Amniotic stem cell (primary cell): ENCODE measurements at places on chromosomes 5 and 9.

GRCh38 chr9:127829205-127829906 is 25.1 kb downstream of the ENG start:
- DNase-seq, result no peak

GRCh38 chr9:82313697-82314096 is 325.1 kb downstream of the SPATA31D1 start:
- no peak for DNase-seq

GRCh38 chr9:136312009-136312375 is 8.1 kb upstream of the CCDC187 start:
- DNase-seq, result no peak

- no peak for DNase-seq
Measured at GRCh38 chr9:124322618-124323432, 65.1 kb downstream of the NEK6 start.

- no peak for DNase-seq
Measured at GRCh38 chr5:149757197-149757947, 27.3 kb downstream of the PPARGC1B start.

DNA sequence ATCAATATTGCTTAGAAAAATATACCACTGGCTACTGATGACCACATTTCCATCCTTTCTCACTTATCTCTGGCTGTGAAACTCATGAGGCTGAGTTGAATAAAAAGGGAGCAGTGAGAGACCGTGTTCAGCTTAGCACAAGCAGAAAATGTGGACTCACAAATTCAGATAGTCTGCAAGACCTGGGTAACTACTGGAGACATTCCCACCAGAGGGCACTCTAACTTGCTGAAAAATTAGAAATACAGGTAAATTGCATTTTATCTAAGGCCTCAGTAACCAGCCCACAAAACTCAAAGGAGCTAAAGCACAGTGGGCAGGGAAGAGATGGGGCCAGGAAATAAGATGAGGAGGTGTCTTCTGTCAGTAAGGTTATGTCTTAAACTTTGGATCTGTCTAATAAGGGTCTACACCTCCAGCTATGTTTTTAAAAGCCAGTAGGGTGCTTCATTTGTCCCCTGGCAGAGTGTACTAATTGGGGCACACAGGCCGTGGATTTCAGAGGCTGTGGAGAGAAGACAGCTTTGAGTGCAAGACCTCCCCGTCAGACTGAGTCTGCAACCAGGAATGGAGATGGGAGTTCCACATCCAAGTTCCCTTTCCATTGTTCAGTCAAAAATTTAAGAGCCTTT is 8.7 kb upstream of the NDUFB6 start:
- DNase-seq, result peak; percentile 17

GRCh38 chr9:68697851-68698250 is 7.2 kb upstream of the PIP5K1B start:
- DNase-seq, result no peak

GRCh38 chr9:114282104-114282485 is 40.8 kb upstream of the ORM1 start:
- no peak for DNase-seq

DNA sequence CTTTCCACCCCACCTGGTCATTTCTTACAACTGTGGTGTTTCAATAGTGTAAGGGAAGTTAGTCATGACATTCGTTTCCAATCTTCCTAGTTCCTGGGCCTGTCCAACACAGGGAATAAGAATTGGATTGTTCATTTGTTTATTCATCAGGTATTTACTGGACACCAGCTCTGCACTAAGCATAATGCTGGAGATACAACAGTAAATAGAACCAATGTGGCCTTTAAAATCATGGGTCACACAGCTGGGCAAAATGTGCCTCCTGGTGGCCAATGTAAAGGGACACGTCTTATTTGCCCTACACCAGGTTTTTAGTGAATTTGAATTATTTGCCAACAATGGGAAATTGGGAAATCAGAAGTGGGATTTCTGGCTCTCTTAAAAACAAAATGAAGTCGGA is 10.4 kb downstream of the ABLIM3 start:
- DNase-seq, result no peak

- DNase-seq, result no peak
Measured at GRCh38 chr5:63230754-63231153, 652.1 kb downstream of the LRRC70 start.

DNA sequence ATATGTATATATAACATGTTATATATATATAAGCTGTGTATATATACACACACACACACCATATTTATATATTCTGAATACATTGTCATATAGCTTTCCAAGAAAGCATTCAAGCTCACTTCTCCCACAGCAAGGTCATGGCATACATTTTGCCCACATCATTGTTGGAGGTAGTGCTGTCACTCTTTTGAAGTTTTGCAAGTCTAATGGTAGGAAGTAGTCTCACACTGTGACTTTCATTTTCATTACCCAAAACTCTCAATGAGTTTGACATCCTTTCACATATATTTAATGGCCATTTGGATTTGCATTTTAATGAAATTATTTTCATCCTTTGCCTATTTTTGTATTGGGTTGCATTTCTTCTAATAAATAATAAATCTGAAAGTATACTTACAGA is 59.8 kb upstream of the COX7C start:
- no peak for DNase-seq

GRCh38 chr9:96462541-96462940 is 12.6 kb downstream of the HABP4 start:
- DNase-seq, result no peak

GRCh38 chr5:107831612-107832395 is 161.1 kb upstream of the EFNA5 start:
- DNase-seq, result no peak

- DNase-seq, result no peak
Measured at GRCh38 chr9:136669791-136670464, 7.2 kb downstream of the EGFL7 start.

- no peak for DNase-seq
Measured at GRCh38 chr9:78030296-78030552, 1.4 kb downstream of the GNAQ start.

DNA sequence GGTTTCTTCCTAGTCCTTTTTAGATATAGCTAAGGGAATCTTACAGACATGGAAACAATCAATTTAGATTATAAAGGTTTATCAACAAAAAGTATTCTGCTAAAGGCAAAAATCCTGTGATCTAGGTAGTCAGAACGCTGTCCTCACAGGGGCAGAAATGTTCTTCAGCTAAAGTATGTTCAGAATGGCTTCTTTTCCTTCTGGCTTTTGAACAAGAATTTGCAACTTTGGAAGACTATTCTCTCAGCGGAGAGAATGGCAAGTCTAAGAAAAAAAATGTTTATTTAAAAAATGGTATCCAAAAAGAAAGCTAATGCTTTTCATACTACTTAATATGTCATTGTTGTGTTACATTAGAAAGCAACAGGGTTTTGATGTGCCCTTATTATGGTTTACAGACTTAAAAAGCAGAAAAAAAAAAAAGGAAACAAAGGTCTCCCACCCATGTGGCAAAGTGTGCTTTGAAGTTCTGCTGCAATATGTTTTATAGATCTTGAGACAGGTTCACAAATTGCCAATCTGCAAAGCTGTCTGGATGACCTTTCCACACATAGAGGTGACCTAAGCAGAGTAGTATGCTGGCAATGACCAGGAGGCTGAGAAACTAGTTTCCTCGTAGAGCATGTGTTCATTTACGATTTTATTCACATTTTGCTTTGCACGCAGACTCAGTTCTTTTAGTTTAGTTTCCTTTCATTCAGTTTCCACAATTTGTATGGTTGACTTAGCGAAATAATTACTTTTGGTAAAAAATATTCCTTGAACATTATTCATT is 45.1 kb upstream of the PJA2 start:
- no peak for DNase-seq

- no peak for DNase-seq
Measured at GRCh38 chr5:141608557-141608956, 10.2 kb downstream of the DIAPH1 start.

GRCh38 chr9:15416880-15417279 is 5.8 kb upstream of the SNAPC3 start:
- DNase-seq, result peak; percentile 10

DNA sequence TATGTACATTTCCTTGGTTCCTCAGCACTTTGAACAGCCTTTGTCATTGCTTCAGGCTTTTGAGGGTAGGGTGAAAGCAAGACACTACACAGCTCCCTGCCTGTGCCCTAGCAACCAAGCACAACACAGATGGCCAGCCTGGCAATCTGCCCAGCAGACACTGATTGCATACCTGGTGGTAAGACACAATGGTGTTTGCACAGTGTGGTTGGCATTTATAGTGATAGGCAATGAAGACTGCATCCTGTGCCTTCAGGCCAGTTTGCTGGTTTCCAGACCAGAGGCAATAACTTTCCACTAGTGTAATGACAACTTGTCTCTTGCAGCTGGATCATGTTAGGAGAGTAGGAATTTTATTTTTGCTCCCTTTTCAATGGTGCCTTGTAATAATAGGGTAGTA is 144.5 kb upstream of the TNC start:
- no peak for DNase-seq
